ENCODE measurements at places on chromosomes 5 and 9.

DNA sequence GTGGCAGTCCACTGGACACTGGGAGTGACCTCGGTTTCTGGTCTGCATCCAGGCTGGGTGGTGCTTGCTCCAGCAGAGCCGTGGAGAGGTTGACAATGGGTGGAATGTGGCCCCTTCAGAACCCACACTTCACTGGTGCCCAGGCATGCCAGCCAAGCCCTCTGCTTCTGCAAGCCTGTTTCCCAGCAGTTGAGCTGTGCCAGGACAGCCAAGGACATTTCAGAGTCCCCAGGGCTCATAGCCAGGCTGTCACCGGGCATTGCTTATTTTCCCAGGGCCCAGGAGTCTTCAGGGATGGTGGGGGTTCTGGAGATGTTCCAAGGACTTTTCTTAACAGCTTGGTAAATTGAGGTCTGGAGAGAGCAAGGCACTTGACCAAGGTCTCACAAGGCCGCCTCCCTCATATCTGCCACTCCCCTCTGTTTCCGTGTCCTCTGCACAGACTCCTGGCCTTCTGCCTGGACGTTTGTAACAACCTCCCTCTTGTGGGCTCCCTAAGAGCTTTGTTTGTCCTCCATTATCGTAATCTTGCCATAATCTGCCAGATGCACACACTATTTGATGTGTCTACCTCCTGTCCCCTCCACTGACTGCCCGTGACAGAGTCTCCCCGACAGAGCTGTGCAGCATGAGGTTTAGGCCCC, 3.8 kb upstream of the NDST1 start:
- no peak for DNase-seq

GRCh38 chr5:68446487-68446894, 230.9 kb downstream of the PIK3R1 start:
- no peak for DNase-seq

GRCh38 chr9:128393145-128393775, 22.1 kb downstream of the URM1 start:
- DNase-seq: no peak

DNA sequence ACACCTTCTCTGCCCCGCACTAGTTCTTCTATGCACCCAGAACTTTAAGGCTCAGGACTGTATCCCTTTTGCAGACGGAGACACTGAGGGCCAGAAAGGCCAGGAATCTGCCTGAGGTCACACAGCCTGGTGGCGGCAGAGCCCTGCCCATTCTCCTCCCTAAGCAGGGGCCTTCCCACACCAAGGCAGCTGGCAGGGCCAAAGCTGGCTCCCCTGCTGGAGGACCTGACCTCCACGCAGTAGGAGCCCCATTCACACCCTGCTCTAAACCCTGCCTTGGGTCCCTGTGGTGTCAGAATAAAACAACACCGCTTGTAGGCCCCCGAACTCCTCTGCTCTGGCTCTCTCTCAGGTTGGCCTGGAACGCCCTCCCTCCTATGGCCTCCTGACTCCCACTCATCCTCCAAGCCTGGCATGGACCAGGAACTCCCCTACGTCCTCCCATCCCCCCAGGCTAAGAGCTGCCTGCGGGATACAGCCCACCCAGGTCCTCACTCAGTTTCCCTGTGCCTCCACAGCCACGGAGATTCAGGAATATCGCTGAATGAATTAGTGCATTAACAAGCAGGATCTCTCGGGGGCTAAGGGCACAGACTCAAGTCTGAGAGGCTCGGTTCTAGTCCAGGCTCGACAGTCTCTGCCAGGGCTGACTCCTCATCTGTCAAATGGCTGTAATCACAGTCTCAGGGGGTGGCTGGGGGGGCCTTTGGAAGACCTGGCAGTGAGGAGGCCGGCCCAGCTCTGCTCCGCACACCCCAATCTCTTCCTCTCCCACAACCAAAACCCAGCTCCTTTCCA, 2.8 kb downstream of the ST6GALNAC6 start:
- DNase-seq: no peak

DNA sequence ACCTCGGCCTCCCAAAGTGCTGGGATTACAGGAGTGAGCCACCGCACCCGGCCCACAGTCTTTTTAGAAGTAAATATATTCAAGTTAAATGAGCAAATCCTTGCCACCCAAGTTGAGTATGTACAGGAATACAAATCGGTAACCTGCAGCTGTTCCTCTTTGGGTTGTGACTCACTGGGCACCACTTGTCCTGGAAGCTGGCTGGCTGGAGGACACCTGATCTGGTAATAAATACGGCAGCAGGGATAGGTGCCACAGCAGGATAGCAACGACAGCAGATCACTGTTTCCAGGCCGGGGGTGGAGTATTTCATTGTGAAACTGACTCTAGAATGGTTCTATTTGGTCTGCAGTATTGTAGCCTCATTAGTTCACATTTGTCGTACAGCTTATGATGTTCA, 35.7 kb upstream of the SLC36A2 start:
- no peak for DNase-seq

- DNase-seq: no peak
These were observed 42.1 kb upstream of the SMIM23 start for GRCh38 chr5:171743436-171744076.

GRCh38 chr5:66015196-66015960, 89.0 kb downstream of the ERBIN start:
- DNase-seq: no peak

DNA sequence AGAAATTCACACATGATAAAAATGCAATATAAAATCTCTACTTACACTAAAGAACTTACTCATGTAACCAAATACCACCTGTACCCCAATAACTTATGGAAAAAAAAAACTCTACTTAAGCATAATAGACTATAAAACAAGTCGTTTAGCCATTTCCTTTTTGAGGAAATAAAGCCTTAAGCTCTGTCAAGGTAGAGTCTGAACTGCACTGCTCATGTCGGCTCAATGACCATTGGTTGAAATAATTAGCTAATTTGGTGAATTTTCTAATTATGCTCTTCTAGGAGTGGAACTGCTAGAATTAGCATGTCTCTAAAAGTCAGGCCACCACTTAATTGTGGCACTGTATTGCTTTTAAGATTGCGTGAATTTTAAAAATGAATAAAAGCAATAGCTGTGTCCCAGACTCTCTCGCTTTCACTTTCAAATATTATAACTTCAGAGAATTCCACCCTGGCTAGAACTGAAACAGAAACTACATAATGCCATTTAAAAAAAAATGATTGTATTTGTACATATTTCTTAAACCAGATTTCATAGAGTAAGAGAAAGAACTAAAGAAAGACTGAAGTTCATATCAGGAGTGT, 113.0 kb upstream of the PCA3 start:
- DNase-seq: no peak

DNA sequence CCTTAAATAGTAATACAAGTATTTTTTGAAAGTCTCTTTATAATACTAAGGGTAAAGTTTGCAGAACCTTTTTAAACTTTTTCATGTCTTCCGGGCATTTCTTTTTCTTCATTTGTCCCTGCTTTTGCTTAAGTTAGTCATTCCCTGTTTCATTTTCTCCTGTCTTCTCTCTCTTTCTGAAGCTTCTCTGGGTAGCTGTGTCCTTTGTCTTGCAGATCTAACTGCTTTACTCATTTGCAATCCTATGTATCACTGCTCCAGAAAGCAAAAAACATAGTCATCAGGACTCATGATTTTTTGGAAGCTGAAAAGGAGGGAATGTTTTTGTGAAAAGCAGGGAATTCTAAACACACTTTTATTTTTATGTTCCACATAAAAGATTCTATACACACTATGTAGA, 301.7 kb downstream of the MRPS30 start:
- DNase-seq: no peak

- DNase-seq: no peak
These were observed 3.5 kb upstream of the OR5C1 start for GRCh38 chr9:122785269-122785668.

DNA sequence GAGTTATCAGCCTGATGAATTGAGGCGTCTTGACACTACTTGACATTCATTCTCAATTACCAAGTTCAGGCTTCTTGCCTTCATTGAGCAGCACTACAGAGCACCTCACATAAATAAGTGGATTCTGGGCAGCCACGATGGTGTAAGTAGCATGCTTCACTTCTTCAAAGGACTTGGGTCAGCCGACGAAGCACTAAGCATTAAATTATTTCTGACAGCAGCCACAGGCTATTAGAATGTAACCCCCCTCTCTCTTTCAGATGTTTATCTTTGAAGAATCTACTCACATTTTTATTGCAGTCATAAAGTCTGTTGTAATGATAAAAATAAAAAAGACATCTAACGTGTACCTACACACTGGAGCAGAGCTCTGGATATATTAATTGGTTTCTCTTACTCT, 45.9 kb upstream of the VPS13A start:
- no peak for DNase-seq

DNA sequence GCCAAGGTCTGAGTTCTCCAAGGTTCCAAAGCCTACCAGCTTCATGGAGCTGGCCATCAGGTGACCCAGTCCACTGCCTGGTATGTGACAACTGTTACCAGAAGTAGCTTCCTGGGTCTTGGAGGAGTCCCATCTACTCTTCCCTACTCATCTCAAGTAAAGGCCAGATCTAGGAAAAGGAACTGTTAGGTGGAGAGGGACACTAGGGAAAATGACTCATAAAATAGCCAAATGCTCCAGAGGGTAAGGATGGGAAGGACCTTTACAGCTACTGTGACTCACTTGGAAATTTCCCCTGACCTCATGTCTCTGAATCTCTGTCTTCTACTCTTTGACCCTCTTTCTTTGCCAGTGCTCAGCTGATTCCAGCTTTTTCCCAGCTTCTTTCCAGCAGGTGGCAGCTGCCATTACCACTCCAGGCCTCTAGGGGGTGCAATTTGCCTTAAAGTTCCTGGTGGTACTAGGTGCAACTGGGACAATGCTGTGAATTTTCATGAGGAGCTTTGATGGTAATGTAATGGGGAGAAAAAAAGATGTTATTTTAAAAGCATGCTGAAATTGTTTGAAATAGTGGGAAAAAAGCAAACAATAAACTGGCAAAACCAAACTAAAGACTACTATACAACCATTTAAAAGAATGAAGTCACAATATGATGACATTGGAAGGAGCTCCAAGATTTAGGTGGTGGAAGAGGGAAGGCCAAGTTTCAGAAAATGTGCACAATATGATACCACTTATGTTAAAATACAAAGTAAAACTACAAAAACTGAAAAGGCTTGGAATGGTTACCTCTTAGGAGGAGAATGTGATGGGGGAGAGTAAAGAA, 27.1 kb upstream of the MYORG start:
- peak; percentile 41 for DNase-seq

- no peak for DNase-seq
These were observed 54.1 kb upstream of the ATP10B start for GRCh38 chr5:160906090-160906489.

DNA sequence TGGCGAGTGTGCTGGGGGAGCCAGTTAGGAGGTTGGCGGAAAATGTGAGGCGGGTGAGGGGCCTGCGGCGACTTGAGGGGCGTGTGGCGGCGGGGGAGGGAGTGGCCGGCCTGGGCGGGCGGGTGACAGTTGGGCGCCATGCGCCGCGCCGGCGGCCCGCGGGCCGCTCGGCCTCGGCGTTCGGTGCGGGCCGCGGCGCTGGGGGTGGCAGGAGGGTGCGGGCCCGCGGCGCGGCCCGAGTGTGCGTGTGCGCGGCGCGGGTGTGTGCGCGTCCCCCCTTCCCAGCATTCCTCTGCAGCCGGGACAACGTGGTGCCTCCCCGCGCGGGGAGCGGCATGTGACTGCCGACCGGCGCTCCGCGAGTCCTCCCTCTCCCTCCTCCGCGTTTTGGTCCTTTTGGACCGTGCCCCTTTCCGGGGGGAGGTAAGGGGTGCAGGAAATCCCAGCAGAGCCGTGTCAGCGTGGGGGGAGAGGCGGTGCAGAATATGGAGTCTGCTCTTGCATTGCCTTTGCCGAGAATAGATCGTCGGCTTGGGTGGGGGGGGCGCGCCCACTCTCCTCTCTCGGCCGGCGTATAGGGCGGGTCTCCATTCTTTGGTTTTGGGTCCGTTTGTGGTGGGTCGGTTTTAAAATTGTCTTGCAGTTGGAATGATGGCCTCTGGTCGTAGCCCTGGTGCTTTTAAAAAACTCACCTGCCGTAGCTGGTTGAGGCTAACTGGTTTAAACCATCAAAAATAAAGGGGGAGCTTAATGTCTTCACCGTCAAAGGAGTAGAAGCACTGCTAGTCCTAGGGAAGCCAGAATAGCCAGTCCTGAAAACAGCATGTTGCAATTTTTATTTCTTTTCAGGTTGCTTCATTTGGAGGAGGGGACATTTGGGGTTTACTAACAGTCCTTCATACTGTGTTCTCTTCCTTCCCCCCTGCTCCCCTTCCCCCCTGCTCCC, 2.0 kb downstream of the LARP1 start:
- DNase-seq: peak; percentile 52

- DNase-seq: no peak
These were observed 702.8 kb downstream of the SEMA5A start for GRCh38 chr5:8842971-8843551.
